ENCODE measurements at places on chromosomes 2 and 18.

DNA sequence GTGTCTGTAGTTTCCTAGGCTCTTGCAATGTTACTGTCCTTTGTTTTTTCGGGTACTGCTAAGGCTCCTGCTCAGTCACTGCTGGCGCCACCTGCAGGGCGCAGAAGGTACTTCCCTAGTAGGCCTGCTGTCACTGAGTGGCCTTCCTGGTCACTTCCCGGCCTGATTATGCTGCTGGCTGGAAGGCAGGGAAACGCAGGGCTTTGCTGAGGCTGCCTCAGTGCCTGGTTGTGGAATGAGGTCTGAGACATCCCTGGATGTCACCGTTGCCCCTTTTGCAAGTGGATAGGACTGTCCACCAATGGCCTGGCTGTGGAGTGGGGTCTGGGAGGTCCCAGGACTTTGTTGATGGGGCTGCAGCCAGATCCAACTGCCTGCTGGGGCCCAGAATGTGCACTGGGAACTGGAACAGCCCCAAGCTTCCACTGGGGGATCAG, 13.1 kb downstream of the DAW1 start:
- DNase-seq, result peak; percentile 77

- no peak for DNase-seq
These were observed 1.4 kb downstream of the SMC6 start for GRCh38 chr2:17752246-17752645.

DNA sequence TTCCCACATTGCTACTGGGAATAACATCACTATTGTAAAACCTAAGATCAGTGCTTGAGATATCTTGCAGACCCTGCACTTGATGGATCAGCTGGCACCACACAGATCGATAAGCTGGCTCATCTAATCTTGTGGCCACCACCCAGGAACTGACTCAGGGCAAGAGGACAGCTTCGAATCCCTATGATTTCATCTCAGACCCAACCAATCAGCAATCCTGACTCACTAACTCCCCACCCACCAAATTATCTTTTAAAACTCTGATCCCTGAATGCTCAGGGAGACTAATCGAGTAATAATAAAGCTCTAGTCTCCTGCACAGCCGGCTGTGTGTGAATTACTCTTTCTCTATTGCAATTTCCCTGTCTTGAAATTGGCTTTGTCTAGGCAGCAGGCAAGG, 11.3 kb upstream of the TEX44 start:
- no peak for DNase-seq

DNA sequence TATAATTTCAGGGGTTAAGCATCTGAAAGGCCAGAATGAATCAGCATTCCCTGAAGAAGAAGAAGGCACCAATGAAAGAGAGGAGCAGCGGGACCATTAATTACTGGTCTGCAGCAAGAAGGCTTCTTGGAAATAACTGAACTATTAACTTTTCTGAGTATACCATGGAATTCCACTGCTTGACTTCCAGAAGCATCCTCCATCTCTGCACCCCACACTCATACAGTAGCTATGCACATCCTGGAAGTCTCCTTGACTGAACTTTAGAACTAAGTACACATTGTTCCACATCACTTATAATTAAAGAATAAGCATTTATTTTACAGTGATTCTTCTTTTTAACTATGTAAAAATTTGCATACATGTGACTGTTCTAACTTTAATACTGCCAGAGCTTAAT, 131.5 kb downstream of the PPP1R1C start:
- DNase-seq, result no peak

DNA sequence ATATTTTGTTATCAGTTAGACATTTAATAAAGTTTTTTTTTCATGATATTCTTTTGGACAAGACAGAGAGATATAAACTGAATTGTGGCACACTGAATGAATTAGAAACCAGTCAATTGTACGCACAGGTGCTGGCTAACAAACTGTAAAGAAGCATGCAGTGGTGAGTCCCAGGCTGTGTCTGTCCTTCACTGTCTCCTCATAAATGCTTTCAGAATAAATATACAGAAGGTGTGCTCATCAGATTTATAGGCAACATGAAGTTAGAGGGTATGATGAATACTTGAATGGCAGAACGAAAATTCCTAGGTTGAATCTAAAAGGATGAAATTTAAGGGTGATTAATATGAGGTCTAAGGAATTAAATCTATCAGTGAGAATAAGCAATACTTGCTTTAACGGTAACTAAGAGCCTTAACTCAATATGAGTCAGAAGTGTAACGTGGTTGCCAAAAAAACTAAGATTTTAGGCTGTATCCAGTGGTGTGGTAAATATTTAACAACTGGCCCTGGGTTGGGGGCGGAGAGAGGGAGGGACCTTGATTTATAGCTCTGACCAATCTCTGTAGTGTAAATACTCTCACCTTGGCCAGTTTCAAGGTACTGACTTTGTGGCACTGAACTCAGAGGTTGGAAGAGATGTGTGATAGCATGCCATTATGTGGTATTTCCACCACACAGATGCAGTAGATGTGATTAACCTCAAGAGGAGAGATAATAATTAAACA, 41.9 kb upstream of the AAK1 start:
- peak; percentile 64 for DNase-seq

DNA sequence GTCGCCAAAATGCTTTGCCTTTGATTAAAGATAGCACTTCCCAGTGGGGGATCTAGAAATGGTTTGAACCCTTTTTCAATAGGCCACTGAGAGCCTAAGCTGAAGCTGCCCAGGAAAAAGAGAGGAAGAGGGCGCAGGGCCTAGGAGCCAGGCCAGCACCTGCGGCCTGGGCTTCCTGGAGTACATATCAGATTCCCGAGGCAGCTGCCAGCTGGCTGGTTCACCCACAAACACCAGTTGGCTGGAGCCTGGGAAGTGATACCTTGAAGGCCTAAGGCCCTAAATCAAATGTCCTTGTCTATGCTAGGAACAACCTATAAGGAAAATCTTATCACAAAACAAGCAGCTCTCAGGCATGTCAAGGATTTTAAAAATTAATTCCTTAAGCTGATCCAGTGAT, 37.1 kb downstream of the ANKRD44 start:
- DNase-seq, result no peak

DNA sequence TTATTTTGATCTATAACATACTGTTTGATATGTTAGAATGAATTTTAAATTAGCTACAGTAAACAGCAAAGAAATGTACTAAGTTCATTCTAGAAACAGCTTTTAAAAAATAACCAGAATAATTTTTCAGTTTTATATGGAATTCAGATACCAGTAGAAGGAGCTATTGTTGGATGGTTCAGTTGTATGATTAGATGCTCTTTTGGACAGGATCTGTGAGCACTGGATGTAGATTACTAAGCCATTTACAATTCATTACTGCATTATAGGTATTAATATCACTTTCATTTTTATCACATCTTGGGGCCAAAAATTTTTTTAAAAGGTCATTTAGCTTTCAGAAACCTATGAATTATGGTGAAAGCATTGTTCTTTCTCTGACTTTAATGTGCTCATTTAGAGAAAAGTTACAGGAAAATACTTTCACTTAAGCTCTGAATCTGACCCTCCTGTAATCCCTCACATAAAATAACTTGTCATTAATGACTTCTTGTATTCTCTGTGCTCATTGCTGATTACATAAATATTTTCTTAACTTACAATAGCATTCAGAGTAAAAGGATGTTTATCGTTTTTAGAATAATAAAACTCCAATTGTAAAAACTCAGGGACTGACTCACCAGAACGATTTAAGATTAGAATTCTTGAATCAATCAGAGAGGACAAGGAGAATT, 750.2 kb downstream of the SLC4A3 start:
- no peak for DNase-seq

GRCh38 chr2:169775765-169776164, 22.9 kb upstream of the SSB start:
- no peak for DNase-seq

DNA sequence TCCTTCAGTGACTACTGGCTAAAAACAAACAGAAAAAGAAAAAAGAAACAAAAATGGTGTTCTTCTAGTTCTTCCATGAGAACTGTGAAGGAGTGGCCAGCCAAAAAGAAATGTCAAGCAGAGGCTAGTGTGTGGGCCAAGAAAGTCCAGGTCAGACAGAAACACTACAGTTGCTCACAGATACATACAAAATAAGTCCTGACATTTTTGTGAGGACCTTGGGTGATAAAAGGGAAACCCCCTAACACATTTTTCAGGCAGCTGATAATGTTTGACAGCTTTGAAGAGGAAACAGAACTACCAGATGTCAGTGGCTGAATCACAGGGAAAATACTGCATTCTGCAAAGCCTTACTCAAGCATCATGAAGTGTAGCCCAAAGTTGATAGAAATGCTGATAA, 28.1 kb downstream of the ARHGAP25 start:
- DNase-seq, result no peak

DNA sequence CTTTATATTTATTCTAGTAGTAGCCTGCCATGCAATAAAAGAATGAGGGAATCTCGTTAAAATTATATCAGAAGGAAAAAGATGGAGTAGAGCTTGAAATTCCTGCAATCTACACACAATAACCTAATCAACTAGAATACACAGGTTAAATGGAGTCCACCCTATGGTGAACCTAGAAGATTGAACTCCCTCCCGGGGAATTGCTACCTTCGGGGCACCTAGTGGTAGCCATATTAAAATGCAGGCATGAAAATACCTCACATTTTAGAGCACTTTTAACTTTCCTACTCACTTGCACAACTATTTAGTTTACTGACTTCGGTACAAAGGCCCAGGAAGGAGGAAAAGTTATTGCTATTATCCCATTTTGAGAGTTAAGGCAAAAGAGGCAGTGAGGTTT, 174.5 kb downstream of the SS18 start:
- no peak for DNase-seq

DNA sequence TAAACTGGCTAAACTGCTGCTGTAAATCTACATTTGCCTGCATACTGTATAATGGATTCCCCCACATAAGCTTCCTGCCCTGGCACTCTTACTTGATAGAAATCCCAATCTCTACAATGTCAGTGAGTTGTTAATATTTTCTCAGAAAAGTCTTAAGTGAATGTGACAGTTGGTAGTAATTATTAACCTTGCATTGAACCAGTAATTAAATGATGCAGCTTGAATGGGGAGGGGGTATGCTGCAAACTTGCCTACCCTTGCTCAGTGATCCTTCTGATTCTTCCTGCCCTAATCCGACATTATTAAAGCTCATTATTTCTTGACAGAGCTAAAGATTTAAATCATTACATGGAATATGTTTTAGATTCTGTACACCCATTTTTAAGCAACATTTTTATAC, 119.0 kb upstream of the CDH7 start:
- no peak for DNase-seq

DNA sequence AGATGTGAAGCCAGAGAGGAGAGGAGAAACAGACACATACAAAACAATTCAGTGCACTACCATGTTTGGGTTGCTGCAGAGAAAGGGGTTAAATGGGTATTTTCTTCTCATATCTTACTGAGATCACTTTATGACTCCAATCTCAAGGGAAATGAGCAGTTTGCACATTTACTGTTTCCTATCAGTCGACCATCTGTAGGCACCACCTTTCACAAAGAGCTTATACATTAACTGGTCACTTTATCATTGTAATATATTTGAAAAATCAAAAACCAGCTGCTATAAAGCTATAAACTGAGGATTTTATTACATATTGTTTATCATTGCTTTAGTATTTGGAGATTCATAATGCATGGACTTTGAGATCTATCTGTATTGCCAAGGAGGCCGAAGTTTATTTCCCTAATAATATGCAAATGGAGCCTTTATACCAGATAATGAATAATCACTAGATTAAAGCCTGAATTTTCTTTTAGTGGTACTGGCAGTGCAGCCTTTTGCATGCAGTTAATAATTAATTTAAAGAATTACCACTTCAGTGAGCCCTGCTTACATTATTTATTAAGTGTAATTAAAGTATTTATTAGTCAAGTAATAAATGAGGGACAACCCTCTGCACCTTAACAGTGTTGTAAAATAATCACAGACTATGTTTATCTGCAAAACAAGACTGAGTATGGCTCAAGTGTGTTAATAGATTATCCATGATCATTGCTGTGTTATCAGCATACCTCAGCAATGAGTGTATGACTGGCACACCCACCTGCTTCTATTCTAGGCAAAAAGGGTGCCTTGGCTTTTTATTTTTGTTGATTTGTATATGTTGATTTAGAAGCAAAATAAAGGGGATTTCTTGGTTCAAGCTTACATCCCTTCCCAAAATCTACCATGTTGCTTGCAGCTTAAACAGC, 167.7 kb upstream of the SLC14A2 start:
- DNase-seq, result no peak

GRCh38 chr2:101718993-101719571, 21.6 kb downstream of the MAP4K4 start:
- DNase-seq, result peak; percentile 69

GRCh38 chr2:37068686-37069085, 15.5 kb downstream of the HEATR5B start:
- DNase-seq, result no peak

DNA sequence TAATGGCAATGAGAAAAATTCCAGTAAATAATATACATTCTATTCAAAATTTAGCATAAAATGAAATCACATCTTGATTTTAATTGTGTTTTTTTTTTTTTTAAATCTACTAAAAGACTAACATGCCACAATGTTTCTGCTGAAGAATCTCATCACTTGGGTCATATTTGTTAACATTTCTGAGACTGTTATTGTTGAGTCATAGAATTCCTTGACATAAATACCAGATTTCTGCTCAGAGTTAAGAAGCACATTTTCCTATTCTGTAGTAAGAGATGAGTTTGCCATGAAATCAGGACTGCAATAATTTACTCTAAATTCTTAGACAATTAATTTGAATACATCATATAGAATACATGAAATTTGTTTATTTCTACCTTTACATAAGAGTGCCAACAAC, 154.9 kb upstream of the KYNU start:
- DNase-seq, result no peak

GRCh38 chr18:1296237-1296636, 391.6 kb downstream of the ADCYAP1 start:
- DNase-seq, result no peak

DNA sequence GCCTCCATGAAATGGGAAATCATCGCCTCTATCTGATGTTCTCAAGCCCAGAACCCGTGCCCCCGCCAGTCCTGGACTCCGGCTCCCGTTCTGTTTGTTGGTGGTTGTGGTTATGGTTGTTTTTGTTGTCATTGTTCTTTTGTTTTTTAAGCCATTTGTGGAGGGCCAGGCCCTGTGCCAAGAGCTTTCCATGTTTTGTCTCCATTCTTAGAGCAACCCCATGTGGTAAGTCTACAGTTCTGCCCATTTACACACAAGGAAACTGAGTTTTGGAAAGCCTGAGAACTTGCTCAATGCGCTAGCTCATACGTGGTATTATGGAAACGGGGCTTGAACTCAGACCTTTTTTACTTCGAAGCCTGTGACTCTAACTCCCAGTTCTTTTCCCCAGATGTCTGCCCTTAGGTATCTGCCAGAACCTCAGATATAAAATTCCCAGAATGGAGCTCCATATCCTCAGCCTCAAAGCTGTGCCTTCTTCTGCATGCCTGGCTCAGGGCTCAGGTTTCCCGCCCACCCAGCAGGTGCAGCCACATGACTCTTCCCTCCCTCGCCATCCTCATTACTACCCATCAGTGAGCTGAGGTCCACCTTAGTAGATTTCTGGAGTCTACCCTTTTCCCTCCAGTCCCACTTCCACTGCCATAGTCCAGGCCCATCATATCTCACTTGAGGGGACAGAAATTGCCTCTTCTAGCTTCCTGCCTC, 194.1 kb downstream of the KLHL29 start:
- DNase-seq, result no peak

Measured in stimulated activated CD8-positive, alpha-beta memory T cell treated with anti-CD3 and anti-CD28 coated beads, Interleukin-4, amount 100 ng/mL, for 48 hours (primary cell).